ENCODE measurements at places on chromosomes 4 and X. TPM values are rescaled to one million over a fixed set of nuclear protein-coding genes. Genes with fewer than 3 reads are reported as not detected.

Gene MAGEB10
- not detected for total RNA-seq

Gene MAP7D2
- 0.40 TPM for total RNA-seq

Gene HPGDS
- 0.41 TPM for total RNA-seq

Gene HSFX2
- 0.23 TPM for total RNA-seq

Gene APLN
- total RNA-seq = 0.14 TPM

DNA sequence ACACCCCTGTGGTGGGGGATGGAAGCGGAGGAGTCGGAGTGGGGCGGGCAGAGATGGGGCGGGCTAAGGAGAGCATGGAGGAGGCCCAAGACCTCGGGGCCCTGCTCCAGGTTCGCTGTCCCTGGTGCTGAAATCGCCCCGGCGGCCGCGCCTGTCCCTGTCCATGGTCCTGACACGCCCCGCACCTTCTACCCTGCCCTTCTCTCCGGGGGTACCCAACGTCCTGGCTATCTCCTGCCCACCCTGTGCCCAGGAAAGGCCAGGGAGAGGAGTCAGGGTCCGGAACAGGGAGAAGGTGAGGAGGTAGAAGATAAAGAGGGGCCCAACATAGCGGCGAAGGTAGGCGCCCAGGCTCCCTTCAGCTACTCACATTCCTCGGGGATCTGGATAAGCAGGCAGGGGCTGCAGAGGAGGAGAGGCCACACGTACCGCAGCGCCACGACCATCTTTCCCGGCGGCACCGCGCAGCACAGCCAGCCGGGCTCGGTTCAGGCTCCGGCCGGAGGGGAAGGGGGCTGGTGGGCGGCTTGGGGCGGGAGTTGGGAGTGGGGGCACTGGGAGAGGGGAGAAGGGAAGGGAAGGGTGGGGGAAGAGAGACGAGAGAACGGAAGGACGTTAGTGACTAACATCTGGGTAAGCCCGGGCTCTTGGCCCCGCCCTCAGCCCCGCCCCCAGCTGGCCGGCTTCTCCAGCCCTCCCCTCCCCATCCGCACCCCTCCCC is 10.4 kb downstream of the L1CAM start:
- H3K4me1 ChIP-seq = peaks cover 17% of the 10 kb centered on the region
- H3K36me3 ChIP-seq = no peaks in the 10 kb centered on the region
- no peak overlapping the region for H3K27ac ChIP-seq
- peak; percentile 68 for DNase-seq

- no peak overlapping the region for H3K27ac ChIP-seq
- DNase-seq = no peak
Measured at GRCh38 chr4:158422546-158422945, 99.1 kb upstream of the RXFP1 start.

DNA sequence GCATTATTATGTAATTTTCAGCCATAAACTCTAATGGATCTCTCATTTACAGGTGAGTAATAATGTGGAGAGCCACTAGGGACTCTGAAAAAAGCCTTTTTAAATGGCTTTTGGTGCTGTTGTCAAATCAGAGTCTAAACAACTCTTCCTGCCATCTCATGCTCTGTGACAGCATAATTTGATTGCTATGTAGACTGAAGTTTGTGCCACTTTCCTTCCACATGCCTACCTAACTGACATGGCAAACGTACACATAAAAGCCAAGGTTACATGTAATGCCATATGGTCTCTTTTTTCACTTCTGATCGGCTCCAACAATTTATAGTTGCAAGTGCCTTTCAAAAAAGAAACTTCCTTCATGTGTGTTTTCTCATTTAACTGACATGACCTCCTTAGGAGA is 94.3 kb downstream of the SH2D1A start:
- no peaks in the 10 kb centered on the region for H3K36me3 ChIP-seq
- no peak overlapping the region for H3K4me3 ChIP-seq
- no peak for DNase-seq
- no peak overlapping the region for H3K27ac ChIP-seq

GRCh38 chr4:40924096-40924792 is 174.5 kb downstream of the NSUN7 start:
- peaks cover 13% of the 10 kb centered on the region for H3K27me3 ChIP-seq
- no peaks in the 10 kb centered on the region for H3K36me3 ChIP-seq
- H3K27ac ChIP-seq = peak overlapping the region; percentile 31
- DNase-seq = peak; percentile 79

GRCh38 chr4:24245491-24245820 is 338.9 kb downstream of the DHX15 start:
- DNase-seq = no peak
- H3K4me3 ChIP-seq = no peak overlapping the region
- no peaks in the 10 kb centered on the region for H3K27me3 ChIP-seq
- H3K4me1 ChIP-seq = no peaks in the 10 kb centered on the region
- H3K27ac ChIP-seq = no peak overlapping the region

DNA sequence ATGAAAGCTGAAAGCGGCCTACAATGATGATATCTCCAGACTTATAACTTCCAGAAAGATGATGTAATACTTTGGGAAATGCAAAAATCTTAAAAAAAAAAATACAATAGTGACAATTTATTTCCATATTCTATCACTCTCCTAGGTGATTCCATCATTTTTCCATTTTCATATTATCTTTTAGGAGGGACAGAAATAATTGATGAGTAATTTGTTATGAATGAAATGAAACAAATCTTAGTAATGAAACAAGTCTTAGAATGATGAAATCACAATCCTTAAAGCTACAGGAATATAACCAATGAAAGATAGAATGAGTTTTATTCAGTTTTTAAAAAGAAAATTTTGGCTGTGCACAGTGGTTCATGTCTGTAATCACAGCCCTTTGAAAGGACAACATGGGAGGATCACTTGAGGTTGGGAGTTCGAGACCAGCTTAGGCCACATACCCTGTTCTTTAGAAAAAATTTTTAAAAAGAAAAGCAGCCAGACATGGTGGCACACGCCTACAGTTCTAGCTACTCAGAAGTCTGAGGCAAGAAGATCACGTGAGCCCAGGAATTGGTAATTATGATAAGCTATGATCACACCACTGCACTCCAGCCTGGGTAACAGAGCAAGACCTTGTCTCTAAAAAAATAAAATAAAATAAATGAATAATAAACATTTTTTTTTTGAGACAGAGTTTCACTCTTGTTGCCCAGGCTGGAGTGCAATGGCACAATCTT is 21.7 kb downstream of the CLOCK start:
- H3K27me3 ChIP-seq = no peaks in the 10 kb centered on the region
- no peak overlapping the region for H3K4me3 ChIP-seq
- H3K4me1 ChIP-seq = no peaks in the 10 kb centered on the region
- no peak for DNase-seq

- no peaks in the 10 kb centered on the region for H3K27me3 ChIP-seq
- peaks cover 18% of the 10 kb centered on the region for H3K4me1 ChIP-seq
- no peaks in the 10 kb centered on the region for H3K36me3 ChIP-seq
- peak; percentile 78 for DNase-seq
Measured at GRCh38 chrX:46796574-46797191, 37.8 kb upstream of the SLC9A7 start.

DNA sequence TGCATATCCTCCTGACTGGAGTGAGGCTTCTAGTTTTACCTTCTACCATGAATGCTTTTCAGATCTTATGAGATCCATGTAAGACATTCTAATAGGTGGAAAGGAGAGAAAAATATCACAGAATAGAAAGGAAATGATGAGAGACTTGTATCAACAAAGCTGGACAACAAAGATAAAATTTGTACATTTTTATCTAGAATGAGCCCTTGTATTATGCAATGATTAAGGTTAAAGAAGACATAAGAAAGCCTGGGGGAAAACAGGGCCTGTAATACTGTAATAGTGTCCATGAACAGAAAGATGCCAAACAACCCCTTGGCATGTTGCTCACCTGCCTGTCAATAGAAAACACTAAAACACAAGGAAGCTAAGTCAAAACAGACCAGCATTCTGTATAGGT is 44.2 kb upstream of the SCRG1 start:
- no peak for DNase-seq
- H3K4me3 ChIP-seq = no peak overlapping the region
- H3K4me1 ChIP-seq = no peaks in the 10 kb centered on the region
- no peaks in the 10 kb centered on the region for H3K27me3 ChIP-seq

All from activated CD8-positive, alpha-beta memory T cell treated with anti-CD3 and anti-CD28 coated beads, Interleukin-2, amount 10 ng/mL, durations not matched to agents 7 days and 5 days (primary cell).